ENCODE measurements at places on chromosomes 16 and 17.

DNA sequence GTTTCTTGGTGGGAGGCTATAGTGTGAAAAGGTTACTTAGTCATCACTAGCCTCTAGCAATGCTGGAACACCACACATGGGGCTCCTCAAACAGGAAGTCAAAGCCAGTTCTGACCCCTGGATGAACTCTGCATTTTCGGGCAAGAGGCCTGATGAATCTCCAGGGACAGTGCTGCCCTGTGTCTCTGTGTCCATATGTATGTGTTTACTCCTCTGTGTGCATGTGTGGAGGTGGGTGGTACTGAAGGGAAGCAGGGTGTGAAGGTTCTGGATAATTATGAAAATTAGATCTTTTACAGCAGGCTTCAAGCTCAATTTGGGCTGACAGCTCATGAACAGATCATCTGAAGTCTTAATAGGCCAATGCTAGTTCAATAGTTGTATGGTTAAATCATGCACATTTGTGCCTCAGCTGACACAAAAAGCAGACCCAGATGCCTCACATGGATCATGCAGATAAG lies 133.6 kb downstream of the SNX11 start:
- no peak for DNase-seq

GRCh38 chr16:714558-715476 lies at the start of gene METRN:
Gene METRN, plus strand, starts transcription at chr16:715118. Its CDS starts 172 bp downstream, at chr16:715290.
- DNase-seq = peak; percentile 88

DNA sequence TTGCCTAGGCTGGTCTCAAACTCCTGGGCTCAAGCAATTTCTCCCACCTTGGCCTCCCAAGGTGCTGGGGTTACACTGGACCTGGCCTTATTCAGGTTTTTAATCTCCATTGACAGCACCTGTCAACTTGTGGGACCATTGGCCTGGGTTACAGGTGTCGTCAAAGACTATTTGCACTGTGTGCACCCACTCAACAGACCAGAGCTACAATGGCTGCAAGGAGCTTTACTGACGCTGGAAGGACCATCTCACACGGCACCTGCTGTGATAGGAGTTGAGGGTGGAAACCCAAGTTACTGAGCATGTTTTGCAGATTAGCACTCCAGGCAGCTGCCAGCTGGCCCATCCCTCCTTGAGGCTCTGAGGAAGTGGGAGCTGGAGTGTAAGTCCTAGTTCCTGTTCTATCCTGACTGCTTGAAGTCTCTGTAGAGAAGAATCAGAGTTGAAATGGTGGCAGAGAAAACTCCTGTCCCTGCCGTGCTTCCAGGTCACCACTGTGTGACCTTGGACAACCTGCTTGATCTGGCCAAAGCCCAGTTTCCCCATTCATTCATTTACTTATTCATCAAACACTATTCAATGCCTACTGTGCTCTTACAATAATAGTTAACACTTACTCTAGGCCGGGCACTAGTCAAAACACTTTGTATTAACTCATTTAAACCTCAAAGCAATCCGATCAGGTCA lies 42.4 kb upstream of the LONP2 start:
- DNase-seq = no peak

GRCh38 chr16:29843931-29844330 lies 19.1 kb downstream of the CDIPT start:
- no peak for DNase-seq

- no peak for DNase-seq
Observed at GRCh38 chr17:52536489-52536888, 378.0 kb upstream of the CA10 start.

DNA sequence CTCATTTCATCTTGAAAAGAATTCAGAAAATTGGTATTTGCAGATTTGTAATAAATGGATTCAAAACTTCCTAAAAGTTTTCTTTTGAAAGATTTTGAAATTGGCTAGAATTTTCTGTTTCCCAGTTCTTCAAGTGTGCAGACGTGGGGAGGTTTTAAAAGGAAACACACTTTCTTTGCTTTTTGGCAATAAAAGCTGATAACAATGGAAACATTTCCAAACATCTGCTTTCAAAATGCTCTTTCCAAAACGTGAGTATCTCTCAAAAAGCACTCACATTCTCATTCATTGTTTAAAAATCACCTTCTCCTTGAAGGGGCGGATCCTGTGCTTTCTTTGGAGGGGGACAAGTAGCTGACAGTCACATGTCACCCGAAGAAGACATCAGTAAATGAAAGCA lies 8.6 kb upstream of the GSG1L start:
- no peak for DNase-seq

DNA sequence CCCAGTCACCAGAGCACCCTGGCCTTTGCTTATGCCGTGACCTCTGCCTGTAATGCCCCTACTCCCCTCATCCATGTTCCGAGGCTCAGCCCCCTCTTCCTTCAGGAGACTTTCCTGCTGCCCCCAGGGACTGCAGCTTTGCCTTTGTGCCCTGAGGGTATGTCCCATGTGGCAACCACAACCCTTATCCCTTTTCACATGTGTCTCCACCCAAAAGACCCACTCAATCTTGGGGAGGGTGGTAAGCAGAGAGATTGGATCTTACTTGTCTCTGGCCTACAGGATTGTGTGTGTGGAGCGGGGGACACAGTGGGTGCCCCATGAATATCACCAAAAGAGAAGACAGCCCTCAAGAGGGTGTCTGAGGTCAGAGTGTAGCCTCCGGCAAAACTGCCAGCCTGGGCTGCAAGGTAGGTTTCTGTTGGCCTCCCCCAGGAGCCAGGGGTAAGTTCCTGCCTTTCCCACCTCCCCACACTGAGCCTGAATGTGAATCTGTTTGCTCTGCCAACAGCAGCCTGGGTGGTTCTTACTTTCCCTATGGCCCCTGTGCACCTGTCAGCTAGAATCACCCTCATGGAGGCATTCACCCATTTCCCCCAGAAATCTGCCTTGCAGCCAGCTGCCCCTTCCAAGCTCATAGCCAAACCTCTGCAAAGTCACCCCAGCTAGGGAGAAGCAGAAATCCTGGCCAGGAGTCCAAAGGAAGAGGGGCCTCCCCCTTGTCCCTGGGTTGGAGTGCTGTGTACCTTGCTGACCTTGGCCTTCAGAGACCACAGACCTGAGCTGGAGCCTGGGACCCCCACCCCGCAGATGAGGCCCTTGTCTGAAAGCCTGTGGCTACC lies 11.5 kb upstream of the C17orf113 start:
- DNase-seq = no peak

DNA sequence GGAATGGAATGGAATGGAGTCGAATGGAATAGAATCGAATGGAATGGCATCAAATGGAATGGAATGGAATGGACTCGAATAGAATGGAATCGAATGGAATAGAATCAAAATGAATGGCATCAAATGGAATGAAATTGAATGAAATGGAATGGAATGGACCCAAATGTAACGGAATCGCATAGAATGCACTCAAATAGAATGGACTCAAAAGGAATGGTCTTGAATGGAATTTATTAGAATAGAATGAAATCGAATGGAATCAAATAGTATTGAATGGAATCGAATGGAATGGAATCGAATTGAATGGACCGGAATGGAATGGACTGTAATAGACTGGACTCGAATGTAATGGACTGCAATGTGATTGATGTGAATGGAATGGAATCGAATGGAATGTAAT lies 501.4 kb upstream of the WSB1 start:
- no peak for DNase-seq

DNA sequence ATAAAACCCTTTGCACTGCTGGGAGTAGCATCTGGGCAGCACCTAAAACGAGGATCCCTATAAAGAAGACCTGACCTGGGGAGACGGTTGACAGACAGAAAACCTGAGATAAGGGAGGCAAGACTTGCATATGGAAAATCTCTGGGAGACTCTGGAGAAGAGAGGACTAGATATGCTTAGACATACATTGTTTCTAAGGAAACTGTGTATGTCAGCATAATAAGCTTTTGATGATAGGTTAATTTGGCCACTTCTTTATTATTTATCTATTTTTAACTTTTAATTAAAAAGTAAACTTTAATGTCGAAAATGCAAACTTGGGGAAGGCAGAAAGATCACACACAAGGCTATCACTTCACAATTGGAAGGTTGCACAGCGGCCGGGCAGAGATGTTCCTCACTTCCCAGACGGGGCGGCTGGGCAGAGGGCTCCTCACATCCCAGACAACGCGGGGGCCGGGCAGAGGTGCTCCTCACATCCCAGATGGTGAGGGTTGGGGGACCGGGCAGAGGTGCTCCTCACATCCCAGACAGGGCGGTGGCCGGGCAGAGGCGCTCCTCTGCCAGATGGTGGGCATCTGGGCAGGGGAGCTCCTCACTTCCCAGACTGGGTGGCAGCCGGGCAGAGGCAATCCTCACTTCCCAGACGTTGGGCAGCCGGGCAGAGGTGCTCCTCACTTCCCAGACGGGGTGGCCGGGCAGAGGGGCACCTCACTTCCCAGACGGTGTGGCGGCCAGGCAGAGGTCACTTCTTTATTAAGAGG lies 64.3 kb upstream of the HS3ST3A1 start:
- no peak for DNase-seq

DNA sequence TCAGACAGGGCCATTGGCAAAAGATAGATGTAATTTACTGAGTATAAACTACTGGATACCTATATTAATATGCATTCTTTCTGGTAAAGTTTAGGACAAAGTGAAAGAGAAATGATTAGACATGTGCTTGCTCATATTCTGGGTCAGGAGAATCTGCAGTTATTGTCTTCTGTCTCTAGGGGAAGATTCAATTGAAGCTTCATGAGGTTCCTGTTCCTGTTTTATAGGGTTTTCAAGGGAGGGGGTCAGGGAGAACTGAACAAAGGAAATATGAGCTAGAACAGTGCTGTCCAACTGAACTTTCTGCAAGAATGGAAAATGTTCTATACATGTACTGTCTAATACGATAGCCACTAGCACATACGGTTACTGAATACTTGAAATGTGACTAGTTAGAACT lies 59.3 kb upstream of the CORO6 start:
- DNase-seq = no peak

DNA sequence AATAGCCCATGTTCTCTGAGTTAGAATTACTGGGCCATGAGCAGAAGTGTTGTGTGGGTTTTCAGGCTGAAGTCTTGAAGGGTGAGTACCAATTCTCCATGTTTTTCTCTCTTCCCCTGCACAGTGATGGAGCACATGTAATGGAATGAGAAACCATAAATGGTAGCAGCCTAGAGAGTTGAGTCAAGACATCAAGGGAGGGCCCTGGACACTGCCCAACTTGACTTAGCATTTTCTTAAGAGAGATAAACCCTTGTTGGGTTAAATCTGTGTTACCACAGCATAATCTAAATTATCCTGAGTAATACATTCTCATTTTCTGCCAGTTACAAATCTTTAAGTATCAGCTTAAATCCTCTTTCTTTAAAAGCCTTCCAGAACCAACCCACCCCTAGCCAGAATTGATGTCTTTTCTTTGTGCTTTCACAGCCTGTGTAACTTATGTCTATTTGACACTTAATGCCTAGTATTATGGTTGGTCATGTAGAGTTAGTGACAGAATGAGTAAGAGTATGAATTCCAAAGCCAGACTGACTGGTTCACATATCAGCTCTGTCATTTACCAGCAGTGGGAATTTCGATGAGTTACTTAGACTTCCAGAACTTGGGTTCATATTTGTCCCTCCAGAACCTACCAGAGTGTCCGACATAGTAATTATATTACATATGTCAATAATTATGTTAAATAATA lies 27.0 kb upstream of the RGS9 start:
- no peak for DNase-seq

- no peak for DNase-seq
Observed at GRCh38 chr17:49067163-49067562, 65.4 kb upstream of the B4GALNT2 start.

GRCh38 chr16:73048292-73049080 lies 558 bp upstream of the ZFHX3 start:
- DNase-seq = no peak

GRCh38 chr16:58042001-58042885 lies 16.7 kb downstream of the MMP15 start:
- DNase-seq = no peak

DNA sequence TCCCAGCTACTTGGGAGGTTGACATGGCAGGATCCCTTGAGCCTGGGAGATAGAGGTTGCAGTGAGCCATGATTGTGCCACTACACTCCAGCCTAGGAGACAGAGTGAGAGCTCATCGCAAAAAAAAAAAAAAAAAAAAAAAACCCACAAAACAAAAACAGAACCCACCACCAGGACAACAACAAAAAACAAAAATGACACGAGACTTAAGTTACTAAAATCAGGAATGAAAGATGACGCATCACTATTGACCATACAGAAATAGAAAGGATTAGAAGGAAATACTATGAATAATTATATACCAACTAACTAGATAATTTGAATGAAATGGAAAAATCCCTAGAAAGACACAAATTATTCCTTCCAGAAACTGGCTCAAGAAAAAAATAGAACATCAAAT lies 432.4 kb upstream of the PMFBP1 start:
- DNase-seq = no peak

DNA sequence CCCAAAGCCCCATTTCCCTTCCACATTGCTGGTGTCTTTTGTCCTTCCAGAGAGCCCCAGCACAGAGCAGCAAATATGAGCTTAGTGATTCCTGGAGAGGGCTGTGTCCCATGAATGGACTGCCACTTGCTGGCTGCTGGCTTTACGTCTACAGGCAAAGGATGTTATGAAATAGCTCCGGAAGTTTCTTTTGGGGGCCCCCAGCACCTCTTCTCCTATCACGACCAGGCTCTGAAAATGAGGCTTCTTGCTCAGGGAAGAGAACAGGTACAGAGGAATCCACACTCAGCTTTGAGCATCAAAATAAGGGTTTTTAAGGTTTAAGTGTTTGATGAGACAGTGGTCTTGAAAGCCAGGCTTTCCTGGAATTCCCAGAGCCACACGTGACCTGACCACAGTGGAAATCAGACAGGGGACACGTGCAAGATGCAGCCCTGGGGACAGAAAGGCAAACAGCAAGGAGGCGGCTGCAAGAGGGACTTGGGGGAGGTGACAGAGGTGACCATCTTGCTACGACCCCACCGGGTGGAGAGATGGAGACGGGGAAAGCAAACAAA lies 58.1 kb downstream of the ZDHHC7 start:
- DNase-seq = no peak

DNA sequence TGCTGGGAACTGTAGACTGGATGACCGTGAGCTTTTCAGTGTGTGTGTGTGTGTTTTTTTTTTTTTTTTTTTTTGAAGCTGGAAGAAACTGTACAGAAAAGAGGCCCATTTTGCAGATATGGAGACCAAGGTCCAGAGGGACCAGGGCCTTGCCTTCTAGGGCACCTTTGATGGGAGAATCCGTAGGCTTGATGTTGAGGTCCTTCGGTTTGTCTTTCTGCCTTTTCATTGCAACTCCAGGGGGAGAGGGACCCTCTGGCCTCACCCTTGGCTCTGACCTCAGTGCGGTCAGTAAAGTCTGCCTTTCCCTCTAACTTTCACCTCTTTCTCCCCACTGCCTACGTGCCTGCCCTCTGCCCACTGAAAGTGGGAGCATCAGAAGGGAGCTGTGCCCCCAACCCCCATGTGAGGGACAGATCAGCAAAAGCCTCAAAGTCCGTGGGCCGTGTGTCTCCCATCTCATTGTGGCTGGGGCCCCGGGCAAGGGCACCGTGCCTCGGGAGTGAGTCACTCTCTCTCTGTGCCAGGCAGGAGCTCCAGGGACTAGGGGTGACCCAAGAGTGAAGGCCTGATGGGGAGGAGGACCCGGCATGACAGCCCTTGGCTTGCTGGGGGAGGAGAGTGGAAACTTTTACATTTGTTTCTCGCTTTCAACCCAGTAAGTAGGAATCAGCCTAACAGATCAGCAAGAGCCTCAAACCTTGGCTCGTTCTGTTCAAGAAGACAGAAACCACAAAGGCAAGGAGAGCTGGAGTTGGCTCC lies 123.6 kb downstream of the CMIP start:
- DNase-seq = peak; percentile 32

GRCh38 chr17:63704259-63704576 lies 4.3 kb upstream of the LIMD2 start:
- no peak for DNase-seq

GRCh38 chr16:88925540-88925887 lies 51.5 kb downstream of the CBFA2T3 start:
- no peak for DNase-seq

- no peak for DNase-seq
Observed at GRCh38 chr17:73340093-73340596, 28.3 kb upstream of the CDC42EP4 start.

Measured in activated CD8-positive, alpha-beta memory T cell treated with anti-CD3 and anti-CD28 coated beads for 48 hours (primary cell).